Right lung (tissue), 10 donors: ENCODE measurements at places on chromosomes 1 and 21. TPM values are rescaled to one million over a fixed set of nuclear protein-coding genes. Genes with fewer than 3 reads are reported as not detected.
A peak's percentile ranks its signal among the peaks of the same experiment; 100 is the strongest.

- no peak for DNase-seq
Observed at GRCh38 chr1:62377043-62377562, 57.9 kb upstream of the KANK4 start.

- no peak for DNase-seq
Observed at GRCh38 chr1:147080006-147080661, 92.1 kb downstream of the PRKAB2 start.

Gene ASTN1
- 2.5 TPM for polyA plus RNA-seq

DNA sequence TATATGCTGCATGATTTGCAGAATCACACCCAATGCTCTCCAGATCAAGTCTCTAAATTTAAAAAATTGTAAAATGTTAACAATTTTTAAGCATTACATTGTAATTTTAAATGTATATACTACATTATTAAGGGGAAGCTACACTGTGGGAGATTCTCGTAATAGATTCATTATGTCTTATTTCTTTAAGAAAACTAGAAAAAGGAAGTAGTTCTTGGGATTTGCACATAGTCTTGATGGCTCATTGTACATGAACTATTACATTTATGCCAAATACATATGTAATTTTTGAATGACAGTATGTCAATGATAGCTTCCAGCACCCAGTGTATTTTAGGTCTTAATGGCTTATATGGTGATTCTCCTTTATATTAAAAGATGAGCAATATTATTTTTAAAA is 250.3 kb downstream of the PTPRC start:
- no peak for DNase-seq

GRCh38 chr1:111471012-111471411 is 2.8 kb upstream of the C1orf162 start:
- no peak for DNase-seq

- DNase-seq, result peak; percentile 36
Observed at GRCh38 chr1:155322571-155322952, 1.9 kb downstream of the RUSC1 start.

DNA sequence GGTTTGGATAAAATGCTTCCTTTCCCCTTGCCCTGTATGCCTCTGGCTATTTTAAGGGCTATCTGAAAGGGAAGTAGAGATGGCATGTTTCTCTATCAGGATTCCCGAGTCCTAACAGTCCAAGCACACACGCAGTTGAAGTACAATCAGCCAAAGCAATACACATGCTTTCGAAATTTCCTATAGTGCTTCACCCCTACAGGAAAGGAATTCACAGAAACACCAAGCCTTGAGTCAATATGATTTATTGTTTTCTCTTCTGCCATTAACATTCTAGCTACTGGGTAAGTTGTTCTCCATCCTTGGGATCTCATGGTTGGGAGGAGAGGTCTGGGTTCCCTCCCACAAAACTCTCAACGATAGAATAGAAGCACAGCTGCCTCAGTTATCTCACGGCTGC is 8.7 kb downstream of the ITLN1 start:
- DNase-seq, result no peak

Gene SLC22A15
- 3.6 TPM for polyA plus RNA-seq

Gene ZFP69B
- 5.9 TPM for polyA plus RNA-seq

- no peak for DNase-seq
Observed at GRCh38 chr21:17416139-17416538, 96.7 kb upstream of the CXADR start.

Gene TBX15
- polyA plus RNA-seq, result 0.46 TPM

GRCh38 chr1:202578001-202578504 is 132.2 kb downstream of the SYT2 start:
- DNase-seq, result peak; percentile 74

DNA sequence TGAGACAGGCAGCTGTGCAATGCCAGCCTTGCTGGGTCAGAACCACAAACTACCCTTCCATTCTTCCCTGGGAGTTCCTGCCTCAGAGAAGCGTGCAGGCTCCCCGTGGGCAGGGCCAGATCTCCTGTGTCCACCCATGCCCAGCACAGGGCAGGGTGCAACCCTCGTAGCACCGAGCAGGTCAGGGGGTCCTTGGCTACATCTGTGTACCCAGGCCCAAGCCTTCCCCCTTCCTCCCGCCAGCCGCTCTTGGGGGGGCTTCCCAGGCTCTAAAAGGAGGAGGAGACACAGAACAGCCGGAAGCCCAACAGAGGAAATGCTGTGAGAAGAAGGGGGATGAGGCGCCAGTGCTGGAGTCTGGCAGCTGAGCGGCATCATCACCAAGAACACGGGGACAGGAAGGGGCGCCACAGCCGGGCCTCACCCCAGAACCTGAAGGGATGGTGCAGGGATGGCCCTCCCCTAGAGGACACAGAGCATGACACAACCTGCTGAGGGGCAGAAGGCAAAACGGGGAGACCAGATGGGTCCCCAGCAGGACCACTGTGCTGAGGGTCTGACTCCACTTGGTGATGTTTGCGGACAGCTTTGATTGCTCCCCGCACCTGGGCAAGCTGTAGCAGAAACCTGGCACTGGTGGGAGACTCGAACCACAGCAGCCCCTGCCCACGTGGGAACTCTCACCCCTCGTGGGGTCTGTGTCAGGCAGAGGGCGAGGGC is 233.2 kb downstream of the NPHP4 start:
- DNase-seq, result no peak

- DNase-seq, result no peak
Observed at GRCh38 chr1:44829506-44830384, 13.3 kb downstream of the PTCH2 start.

Gene S100A1
- polyA plus RNA-seq, result 1.8 TPM

DNA sequence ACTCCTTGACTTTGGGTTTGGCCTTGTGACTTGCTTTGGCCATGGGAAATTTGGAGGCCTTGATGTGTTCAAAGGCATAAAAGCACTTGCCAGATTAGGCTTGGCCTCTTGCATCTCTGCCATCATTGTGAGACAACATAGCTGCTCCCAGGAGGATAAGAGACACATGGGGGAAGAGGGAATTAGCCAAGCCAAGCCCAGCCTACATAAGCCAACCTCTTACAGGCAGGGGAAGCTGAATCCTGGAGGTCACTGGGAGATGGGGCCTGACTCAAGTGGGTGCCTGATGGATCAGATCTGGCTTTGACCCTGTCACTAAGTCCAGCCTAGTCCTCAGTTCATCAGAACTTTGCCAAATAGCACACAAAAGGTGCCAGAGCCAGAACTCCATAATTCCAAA is 37.6 kb upstream of the HMGB4 start:
- DNase-seq, result no peak

Gene DMAP1
- 74.6 TPM for polyA plus RNA-seq

GRCh38 chr1:15786581-15786980 is 20.9 kb downstream of the UQCRHL start:
- DNase-seq, result no peak

DNA sequence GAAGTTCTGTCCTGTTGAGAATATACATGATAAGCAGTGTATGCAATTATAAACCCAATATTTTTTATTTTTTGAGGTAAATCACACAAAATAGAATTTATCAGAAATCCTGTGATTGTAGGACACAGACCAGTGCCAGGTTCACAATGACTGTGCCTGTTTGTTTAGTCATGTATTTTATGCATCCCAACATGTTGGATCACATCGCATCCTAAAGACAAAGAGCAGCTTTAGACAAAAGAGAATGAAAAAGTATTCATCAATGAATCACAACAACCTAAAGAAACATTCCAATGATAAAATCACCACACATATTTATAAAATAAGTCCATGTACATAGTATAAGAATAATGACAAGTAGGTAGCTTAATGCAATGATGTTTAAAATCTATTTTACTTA is 53.2 kb upstream of the LRRC8D start:
- DNase-seq, result no peak

GRCh38 chr1:27418326-27419185 is 26.1 kb downstream of the GPR3 start:
- no peak for DNase-seq

- DNase-seq, result no peak
Observed at GRCh38 chr1:157081707-157082106, 17.9 kb downstream of the ETV3L start.

DNA sequence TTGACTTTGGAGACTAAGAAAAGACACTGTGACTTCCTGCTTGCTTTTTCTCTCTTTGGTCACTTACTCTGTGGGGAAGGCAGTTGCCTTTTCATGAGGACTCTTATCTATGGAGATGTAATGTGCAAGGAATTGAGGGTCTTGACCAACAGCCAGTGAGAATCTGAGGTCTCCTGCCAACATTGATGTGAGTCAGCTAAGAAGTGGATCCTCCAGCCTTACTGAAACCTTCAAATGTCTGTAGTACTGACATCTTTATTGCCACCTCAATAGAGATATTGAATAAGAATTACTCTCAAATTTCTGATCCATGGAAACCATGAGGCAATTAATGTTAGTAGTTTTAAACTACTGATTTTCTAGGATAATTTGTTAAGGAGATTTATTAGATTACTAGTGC is 598.4 kb downstream of the ADGRL2 start:
- no peak for DNase-seq

DNA sequence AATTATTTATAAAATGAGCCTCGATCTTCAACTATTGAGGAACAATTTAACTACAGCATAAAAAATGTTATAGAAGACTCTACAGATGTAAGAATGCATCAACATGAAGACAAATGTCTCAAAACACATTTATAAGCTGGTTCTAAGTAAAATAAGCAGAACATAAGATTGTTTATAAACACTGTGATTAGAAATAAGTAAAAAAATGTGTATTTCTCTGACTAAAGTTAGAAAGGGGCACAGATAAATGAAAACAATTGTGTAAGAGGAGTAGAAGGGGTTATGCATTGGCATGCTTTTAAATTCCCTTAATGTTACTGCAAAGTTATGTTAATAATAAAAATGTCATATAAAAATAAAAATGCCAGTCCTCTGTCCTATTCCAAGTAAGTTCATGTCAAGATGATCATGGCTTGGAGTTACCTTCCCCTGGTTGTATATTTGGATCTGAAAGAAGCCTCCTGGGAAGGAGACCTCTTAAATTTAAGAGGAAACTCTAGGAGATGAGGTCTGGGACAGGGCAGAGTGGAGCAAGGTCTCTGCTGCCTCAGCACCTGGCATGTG is 70.2 kb upstream of the FAM20B start:
- DNase-seq, result no peak

GRCh38 chr1:197399755-197400521 is 131.9 kb downstream of the CRB1 start:
- DNase-seq, result no peak

DNA sequence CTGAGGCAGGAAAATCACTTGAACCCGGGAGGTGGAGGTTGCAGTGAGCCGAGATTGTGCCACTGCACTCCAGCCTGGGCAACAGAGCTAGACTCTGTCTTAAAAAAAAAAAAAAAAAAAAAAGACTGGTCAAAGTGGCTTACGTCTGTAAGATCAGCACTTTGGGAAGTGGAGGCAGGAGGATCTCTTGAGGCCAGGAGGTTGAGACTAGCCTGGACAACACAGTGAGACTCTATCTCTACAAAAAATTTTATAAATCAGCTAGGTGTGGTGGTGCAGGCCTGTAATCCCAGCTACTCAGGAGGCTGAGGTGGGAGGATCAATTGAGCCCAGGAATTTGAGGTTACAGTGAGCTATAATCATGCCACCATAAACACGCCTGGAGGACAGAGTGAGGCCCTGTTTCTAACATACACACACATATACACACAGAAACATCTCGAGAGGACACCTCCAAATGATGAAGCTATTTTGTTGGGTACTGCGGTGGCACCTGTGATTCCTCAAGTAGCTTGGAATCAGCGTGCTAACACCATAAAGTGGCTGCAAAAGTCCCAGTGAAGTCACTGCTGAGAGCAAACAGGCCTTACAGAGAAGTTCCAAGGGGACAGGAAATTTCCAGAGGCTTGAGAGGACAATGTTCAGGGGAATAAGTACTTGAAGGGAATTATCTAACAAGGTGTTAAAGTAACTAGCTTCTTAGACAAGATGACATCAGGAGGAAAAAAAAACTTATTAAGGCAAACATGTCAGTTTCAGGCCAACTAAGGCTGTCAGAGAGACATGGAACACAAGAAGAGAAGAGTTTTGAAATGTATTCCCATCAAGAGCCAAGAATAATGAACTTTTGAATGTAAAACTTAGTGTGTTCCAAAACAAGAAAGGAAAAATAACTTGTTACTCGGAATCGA is 1.3 kb downstream of the NADK start:
- DNase-seq, result peak; percentile 52

- DNase-seq, result no peak
Observed at GRCh38 chr1:7444363-7444762, 326.7 kb upstream of the VAMP3 start.

GRCh38 chr1:31775210-31775999 is 11.3 kb upstream of the ADGRB2 start:
- DNase-seq, result no peak

DNA sequence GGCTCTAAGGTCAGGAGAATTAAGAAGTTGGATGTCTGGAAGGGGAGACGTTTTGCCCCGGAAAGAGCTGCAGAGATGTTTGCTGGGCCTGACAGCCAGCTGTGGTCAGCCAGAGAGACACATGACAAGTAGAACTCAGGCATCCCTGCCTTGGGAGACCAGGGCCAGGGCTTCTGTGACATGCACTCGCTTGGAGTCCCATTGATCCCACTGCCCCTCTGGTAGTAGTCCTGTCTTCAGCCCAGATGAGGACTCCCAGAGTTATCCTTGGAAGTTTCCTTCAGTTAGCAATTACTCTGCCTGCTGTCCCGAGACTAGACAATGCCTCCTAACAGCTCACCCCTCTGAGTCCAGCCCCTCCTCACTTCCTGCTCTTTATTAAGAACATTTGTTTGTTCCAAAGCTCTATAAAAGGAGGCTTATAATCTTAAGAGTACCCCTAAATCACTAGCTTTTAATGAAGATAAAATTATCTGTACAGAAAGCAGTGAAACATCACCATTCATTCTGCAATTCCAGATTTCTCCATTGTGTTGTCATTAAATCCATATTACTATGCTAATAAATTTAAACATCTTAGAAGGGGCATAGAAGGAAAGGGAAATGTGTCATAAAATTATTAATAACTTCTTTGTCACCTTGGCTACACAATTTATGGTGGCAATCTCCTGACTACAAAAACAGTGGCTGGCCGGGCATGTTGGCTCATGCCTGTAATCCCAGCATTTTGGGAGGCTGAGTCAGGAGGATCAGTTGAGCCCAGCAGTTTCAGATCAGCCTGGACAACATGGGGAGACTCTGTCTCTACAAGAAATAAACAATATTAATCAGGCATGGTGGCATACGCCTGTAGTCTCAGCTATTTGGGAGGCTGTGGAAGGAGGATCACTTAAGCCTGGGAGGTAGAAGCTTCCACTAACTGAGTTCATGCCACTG is 94.2 kb downstream of the KCNK1 start:
- no peak for DNase-seq
